ENCODE measurements at places on chromosomes 11 and 22. TPM values are rescaled to one million over a fixed set of nuclear protein-coding genes. Genes with fewer than 3 reads are reported as not detected.

- DNase-seq: no peak
These were observed 2.1 kb downstream of the MFRP start for GRCh38 chr11:119344291-119345010.

The SLC35E4 gene
- polyA plus RNA-seq: 2.0 TPM

The IGSF9B gene
- 5.1 TPM for polyA plus RNA-seq

DNA sequence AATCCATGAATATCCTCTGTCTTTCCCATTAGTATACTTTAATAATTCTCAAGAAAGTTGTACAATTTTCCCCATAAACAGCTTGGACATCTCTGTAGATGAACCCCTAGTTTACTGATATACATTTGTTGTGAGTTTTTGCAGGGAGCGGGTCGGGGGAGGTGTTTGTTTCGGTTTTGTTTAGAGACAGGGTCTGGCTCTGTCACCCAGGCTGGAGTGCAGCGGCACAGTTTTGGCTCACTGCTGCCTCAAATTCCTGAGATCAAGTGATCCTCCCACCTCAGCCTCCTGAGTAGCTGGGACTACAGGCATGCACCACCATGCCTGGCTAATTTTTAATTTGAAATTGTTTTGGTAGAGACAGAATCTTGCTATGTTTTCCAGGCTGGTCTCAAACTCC, 57.6 kb downstream of the IGLL5 start:
- no peak for DNase-seq

GRCh38 chr22:39109361-39109760, 12.3 kb downstream of the APOBEC3H start:
- DNase-seq: no peak

DNA sequence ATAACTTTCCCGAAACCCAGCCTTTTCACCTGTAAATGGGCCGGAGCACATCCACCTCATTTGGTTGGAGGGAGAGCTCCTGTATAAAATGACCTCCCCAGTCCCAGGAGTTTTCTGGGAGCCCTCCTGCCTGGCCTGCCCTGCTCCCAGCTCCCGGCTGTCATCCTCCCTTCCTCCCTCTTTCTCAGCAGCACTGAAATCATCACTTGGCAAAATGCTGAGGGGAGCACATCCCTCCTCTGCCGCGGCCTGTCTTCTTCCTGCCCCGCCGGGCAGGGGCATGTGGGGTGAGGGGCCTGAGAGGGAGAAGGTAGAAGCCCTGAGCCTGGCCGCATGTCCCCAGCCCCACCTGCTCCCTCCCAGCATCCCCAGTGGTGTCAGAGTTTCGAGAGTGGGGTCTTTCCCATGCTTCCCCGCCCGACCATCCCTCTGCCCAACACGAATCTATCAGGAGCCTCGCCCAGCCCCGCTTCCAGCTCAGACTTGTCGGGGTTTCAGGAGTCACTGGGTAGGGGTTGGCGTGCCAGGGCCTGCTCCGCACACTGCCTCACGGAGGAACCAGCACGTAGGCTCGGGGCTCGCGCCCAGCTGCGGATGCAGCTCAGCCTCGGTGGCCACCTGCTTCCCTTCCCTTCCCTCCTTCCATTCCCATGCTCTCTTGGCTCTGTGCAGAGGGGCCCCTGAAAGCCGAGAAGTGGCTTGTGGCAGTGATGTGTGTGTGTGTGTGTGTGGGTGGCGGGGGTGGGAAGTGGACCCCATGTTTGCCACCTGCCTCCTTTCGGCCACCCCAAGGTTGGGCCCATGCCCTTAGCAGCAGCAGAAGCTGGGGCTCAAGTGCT, 37.1 kb downstream of the NECTIN1 start:
- no peak for DNase-seq

- no peak for DNase-seq
These were observed 195.2 kb upstream of the RAG2 start for GRCh38 chr11:36792996-36793914.

- DNase-seq: no peak
These were observed 5.9 kb downstream of the RBFOX2 start for GRCh38 chr22:36022697-36023096.

GRCh38 chr22:40215266-40215665, 37.5 kb downstream of the TNRC6B start:
- DNase-seq: no peak

DNA sequence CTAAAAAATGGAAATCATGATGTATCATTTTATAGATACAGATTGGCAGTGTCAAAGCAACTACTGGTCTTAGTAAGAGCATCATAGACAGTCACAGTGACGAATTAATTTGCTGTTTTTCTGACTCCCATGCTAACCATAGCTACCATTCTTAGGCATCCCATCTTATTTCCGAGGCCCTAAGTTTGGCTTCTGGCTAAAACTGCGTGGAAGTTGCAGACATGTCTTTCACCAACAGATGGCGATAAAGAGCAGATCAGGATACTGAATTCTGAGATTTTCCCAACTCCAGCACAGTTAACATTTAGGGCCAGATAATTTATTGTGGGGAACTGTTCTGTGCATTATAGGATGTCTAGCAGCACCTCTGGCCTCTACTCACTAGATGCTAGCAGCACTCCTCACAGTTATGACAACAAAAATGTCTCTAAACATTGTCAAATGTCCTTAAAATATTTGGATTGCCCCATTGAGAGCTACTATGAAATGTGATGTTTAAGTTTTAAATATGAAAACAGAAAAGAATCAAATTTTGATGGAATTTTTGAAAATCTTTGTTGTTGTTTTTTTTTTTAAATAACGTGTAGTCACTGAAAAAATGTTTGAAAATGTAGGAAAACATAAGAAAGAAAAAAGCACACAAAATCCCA, 16.3 kb downstream of the OR2AG2 start:
- peak; percentile 38 for DNase-seq

GRCh38 chr11:62881579-62882430, 1.1 kb downstream of the SLC3A2 start:
- peak; percentile 96 for DNase-seq

GRCh38 chr11:38543311-38543710, 1945.3 kb upstream of the RAG2 start:
- DNase-seq: no peak

The MUC2 gene
- 0.03 TPM for polyA plus RNA-seq

- DNase-seq: no peak
These were observed 26.1 kb upstream of the PPP2R1B start for GRCh38 chr11:111792314-111792713.

The CRYBB3 gene
- 0.16 TPM for polyA plus RNA-seq

DNA sequence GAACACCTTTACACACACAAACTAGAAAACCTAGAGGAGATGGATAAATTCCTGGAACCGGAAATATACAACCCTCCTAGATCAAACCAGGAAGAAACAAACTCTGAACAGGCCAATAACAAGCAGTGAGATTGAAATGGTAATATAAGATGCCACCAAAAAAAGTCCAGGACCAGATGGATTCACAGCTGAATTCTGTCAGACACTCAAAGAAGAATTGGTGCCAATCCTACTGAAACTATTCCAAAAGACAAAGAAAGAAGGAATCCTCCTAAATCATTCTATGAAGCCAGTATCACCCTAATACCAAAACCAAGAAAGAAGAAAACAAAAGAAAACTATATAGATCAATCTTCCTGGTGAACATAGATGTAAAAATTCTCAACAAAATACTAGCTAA, 33.9 kb downstream of the PIWIL3 start:
- DNase-seq: no peak
